ENCODE measurements at places on chromosomes 3 and 15.

GRCh38 chr3:171311784-171312183 lies 148.4 kb downstream of the TNIK start:
- DNase-seq: no peak

GRCh38 chr15:94584833-94585244 lies 353.5 kb downstream of the MCTP2 start:
- no peak for DNase-seq

DNA sequence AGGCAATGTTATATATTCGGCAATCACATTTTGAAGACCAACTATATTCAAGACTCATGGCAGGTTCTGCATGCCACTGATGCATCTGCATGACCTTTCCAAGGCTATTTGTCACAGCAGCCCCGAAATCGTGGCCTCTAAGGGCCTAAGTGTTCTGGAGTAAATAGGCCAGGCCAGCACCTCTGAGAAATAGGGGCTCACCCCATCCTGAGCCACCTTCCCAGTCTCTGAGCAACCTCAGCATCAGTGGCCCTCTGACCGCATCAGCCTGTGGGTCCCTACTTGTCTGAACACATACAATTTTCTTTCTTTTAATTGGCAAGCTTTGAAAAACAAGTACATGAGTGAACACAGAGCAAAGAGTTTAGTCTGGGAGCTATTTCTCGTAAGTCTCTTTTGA lies 45.9 kb upstream of the THBS1 start:
- DNase-seq: no peak

GRCh38 chr15:39792844-39793335 lies 10.2 kb upstream of the FSIP1 start:
- no peak for DNase-seq

DNA sequence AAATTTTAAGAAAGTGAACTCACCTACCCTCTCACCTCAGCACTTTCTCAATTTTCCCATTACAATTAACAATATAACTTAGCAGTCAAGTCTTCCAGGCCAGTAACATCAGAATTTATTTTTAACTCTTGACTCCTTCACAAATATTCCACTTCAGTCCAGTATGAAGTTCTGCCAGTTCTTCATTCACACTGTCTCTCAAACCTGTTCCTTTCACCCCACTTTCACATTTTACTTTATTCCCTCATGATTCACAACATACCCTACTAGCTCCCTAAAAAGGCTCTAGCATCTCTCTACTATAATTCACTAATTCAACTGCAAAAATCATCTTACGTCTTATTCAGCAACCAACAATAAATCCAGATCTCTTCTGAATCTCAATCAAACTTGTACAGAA lies 3.8 kb downstream of the GSK3B start:
- no peak for DNase-seq

DNA sequence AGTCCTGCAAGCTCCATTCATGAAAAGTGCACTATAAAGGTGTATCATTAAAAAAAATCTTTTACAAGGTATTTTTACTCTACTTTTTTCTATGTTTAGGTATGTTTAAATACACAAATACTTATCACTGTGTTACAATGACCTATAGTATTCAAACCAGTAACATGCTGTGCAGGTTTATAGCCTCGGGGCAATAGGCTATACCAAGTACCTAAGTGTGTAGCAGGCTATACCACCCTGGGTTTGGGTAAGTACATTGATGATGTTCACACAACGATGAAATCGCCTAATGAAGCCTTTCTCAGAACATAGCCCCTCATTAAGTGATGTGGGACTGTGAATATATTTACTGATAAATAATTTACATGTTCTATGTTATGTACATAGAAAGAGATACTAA lies 104.6 kb downstream of the ATP1B3 start:
- DNase-seq: no peak

- DNase-seq: no peak
Observed at GRCh38 chr3:171212648-171213047, 186.1 kb upstream of the SLC2A2 start.

GRCh38 chr3:140292684-140293083 lies 357.7 kb downstream of the CLSTN2 start:
- DNase-seq: no peak

DNA sequence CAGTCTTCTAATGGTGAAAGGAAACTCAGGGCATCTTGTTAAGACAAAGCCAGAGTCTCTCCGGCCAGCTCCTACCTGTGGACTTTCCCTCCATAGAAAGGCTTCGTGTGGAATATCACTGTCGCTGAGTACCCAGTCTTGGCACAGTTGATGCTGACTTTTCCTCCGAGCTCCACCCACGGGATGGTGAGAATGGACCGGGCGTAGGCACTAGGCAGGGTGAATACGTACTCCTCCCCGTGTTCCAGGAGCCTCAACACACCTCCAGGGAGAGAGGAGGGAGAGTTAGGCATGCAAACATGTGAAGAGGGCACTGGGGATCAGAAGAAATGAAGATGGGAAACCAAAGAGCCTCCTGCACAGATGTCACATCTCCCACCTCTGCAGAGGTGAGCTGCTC lies 138.0 kb downstream of the STT3B start:
- DNase-seq: no peak

DNA sequence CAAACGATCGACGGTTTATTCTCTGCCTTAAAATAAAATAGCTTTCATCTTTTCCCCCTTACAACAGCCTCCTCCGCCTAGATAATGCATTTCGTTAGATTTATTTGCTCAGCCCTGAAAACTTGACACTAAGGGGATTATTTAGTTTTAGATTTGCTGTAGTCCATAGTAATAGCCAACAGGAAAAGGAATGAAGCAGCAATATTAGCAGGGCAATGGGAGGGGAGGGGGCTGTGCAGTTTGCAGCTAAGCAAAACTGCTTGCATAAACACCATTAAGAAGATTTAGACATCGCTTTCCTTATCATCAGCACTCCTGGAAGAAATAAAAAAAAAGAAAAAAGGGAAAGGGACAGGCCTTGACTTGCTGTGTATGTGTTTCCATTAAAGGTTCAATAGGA lies 286.5 kb upstream of the SOX14 start:
- no peak for DNase-seq

GRCh38 chr3:157119369-157119951 lies 40.5 kb downstream of the CCNL1 start:
- DNase-seq: no peak

DNA sequence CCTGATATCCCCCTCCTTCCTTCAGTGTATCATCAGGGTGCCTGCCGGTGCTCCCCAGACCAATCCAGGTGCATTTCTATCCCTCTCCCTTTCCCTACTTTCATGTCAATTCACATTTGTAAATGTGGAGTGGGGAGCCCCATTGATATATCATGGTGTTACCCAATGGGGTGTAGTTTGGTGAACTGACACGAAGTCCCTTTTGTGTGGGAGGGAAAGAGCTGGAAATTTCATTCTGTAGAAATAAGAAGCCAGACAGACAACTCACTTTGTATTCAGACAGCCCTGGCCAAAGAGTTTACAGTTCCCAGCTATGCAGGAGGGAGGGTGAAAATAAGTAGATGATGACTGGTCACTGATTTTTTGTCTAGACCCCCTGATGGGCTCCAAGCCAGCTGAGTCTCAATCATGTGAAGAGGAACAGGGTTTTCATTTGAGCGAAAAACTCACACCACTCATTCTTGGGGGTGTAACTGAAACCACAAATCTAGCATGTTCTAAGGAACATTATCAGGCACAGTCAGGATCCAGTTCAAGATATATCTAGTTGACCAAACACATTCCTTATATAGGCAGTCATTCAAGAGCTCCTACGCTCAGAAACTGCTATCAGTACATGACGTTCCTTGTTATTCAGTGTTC lies 58.9 kb downstream of the LMCD1 start:
- no peak for DNase-seq

- no peak for DNase-seq
Observed at GRCh38 chr15:38611228-38611627, 46.6 kb upstream of the RASGRP1 start.
